ENCODE measurements at places on chromosomes 3 and 15.
A peak's percentile ranks its signal among the peaks of the same experiment; 100 is the strongest.

DNA sequence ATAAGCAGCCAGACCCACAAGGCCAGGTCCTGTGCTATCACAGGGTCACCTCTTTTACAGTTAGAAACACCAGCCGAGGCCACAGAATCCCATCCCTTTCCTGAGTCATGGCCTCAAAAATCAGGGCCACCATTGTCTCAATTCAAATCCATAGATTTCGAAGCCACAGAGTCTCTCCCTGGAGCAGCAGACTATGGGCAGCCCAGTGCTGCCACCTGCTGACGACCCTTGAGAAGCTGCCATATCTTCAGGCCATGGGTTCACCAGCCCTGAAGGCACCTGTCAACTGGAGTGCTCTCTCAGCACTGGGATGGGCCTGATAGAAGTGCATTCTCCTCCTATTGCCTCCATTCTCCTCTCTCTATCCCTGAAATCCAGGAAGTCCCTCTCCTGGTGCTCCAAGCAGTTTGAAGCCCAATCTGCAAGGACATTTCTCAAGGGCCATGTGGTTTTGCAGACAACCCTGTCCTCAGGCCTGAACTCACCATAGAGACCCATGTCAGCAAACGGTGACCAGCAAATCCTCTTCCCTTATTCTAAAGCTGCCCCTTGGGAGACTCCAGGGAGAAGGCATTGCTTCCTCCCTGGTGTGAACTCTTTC, 39.6 kb downstream of the TGM4 start:
- peak; percentile 75 for DNase-seq

- DNase-seq = peak; percentile 66
Observed at GRCh38 chr3:32106929-32107362, 526 bp downstream of the GPD1L start.

DNA sequence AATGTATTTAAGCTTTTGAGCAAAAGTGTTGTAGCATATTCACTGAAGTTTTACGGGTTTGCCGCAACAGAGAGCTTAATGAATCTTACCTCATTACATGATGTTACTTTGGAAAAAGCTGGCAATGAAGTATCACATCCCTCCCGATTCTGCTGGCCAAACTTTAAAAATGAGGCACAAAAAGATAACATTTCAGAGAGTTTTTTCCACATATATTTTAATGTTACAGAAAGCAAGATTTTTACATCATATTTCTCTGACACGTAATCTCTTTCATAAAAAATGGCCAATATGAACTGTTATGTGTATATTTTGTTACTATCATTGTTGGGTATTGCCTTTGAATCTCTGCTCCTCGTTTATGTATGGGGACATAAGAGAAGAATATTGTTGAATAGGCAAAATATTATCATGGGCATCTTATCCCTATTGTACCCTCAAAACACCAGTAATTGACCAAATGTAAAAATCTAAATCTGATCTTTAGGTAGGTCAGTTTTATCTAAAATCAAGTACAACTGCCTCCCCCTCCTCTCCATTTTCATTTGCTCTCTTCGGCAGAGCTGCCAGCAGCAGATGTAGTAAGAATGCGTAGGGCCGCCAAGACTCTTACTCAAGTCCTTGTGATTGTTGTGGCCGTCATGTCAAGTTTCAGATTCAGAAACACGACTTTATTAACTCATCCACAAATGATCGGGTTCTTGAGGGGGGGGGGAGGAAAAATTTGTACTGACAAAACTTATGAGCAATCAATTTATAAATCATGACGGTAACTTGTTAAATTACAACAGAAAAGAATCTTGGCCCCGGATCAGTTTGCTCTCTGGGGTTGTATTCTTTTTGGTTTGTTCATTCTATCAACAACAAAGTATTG, 106.7 kb upstream of the THRB start:
- no peak for DNase-seq

GRCh38 chr3:180063783-180064182, 27.0 kb upstream of the PEX5L start:
- no peak for DNase-seq

- peak; percentile 31 for DNase-seq
Observed at GRCh38 chr3:23959135-23959900, 14.2 kb downstream of the NR1D2 start.

DNA sequence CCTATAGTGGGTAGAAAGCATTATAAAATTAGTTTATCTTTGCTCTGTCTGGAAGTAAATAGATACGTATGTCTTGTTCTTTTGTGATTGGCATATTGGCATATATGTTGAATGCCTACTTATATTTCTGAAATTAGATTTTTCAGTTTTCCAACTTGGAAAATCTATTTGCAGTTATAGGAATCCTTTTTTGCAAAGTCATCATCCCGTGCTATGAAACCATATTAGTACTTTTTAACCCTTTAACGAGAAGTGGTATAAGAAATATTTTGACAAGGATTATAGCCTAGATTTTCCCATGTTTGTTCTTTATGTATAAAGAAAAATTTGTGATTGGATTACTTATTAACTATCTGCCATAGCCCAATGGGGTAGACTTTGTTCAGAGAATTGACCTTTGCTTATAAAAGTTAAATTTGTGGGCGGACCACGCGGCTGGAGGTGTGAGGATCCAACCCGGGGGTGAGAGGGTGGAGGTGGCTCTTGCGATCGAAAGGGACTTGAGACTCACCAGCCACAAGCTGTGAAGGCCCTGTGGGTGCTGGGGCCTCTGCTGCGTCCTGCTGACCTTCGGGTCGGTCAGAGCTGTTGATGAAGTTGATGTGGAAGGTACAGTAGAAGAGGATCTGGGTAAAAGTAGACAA, 5.9 kb downstream of the LRRC28 start:
- no peak for DNase-seq

All from stomach (tissue), 19 donors.